ENCODE measurements at places on chromosomes 1 and 21.

DNA sequence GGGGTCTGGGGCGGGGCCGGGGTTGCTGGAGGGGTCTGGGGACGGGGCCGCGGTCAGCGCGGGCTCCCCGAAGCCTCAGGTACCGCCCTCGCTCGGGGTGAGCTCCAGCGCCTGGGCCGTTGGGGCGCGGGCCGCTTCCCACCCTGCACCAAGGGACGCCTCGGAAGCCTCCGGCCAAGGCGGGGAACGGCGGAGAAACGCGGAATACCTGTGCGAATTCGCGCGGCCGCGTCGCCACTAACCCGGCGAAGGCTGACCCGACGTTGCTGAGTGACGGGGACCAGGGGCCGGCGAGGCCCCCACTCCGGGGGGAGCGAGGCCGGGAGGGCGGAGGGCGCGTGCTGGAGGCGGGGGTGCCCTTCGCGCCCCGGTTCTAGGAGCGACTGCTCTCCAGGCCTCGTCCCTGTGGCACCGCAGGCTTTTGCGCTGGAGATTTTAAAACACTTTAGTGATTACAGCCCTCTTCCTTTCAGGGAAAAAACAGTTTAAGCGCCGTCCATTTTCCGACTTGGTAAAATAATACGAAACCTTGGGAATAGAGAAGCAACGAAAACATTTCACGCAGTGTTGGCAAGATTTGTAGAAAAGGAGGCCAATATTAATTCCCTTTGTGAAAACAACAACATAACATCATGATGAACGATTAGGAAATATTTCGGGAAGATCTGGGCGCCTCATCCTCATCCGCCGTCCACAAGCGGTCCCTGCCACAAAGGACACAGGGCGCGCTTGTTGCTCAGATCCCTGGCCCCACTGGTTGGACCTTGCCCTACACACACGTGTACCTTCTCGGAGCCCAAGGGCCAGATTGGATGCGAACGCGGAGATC, 971 bp upstream of the GNG4 start:
- peak; percentile 44 for DNase-seq

- DNase-seq, result no peak
These were observed 47.0 kb upstream of the PALMD start for GRCh38 chr1:99598738-99599411.

DNA sequence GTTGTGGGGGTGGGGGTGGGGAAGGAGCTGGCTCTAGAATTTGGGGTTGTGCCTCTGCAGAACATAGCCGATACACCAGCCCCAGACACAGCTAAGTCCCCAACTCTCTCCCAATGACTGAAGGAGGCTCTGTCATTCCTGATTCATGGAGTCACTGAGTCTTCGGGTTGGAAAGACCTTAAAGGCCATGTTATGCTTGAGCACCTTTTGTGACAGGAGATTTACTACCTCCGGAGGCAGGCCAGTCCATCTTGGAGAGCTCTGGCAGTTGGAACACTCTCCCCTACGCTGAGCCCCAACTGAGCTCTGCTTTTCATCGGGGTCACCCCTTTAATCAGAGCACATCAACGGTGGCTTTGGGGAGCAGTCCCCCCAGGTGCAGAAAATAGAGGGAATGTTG, 284.4 kb upstream of the GJB5 start:
- DNase-seq, result no peak

GRCh38 chr1:89198491-89199072, at the start of gene GBP4:
Gene GBP4, minus strand, starts transcription at chr1:89198942. Its CDS starts 108 bp downstream, at chr1:89198834.
- DNase-seq, result no peak

- DNase-seq, result no peak
These were observed 347.2 kb downstream of the DISC1 start for GRCh38 chr1:231973830-231974229.

- no peak for DNase-seq
These were observed 8.1 kb upstream of the F5 start for GRCh38 chr1:169594391-169594790.

DNA sequence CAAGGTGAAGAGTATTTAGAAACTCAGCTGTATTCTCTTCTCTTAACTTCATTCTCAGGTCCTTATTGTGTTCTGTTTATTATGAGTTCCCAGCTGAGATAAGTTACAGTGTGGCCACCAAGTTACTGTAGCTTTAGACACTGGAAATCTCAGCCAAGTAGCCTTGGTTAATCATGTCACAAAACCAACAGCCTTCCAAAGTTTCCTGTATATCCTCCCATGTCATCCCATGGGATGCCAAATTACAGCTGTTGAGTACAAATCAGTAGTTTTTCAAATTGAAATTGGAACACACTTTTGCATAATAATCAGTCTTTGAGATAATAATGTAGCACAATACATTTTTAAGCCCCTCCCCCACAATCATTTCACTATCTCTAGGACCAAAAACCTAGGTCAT, 10.7 kb downstream of the ADAMTS5 start:
- DNase-seq, result no peak

GRCh38 chr1:37797750-37798345, 4.2 kb downstream of the MANEAL start:
- no peak for DNase-seq

- no peak for DNase-seq
These were observed 423.0 kb upstream of the TMPRSS15 start for GRCh38 chr21:18826562-18826961.

- peak; percentile 46 for DNase-seq
These were observed 2.1 kb downstream of the SH3BGRL3 start for GRCh38 chr1:26281971-26282370.

DNA sequence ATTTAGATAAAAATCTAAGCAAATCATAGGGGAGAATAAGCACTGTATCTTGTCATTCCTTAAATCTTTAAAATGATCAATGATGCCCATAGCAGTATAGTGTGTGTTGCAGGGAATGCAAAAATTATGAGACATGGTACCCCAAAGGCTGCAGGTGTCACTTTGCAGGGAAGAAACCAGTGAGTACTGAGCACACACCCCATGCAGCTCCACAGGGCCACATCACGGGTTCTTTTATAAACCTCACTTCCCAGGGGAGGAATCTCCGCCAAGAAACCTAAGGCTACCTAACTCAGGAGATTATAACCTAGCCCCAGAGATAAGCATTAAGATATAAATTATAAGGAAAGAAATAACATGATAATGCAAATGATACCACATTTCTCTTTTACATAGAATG, 115.6 kb downstream of the APP start:
- no peak for DNase-seq

DNA sequence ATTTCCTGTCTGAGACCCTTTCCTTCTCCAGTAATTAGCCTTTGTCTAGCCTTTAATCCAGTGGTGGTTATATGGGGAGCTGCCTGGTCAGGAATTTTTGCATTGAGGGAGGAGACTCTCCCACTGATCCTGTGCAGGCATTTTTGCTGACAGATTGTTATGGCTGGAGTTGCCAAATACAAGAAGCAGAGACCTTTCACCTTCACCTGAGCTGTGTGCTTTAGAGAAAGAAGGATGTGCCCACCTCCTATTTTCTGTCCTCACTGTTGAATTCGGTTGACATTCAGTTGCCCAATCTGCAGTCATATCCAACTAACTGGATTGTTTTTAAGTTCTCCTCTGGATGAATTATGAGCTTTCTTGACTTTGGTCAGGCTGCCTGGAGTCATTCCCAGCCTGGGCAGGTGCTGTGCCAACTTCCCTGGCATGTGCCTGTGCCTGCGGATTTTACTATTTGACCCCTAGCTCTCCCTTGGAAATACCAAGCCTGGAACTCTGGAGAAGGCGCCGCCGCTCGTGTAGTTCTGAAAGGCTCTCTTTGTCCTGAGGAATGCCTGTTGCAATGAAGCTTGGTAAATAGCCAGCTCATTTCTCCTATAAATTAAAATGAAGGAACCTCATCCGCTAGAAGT, 143.9 kb downstream of the NOS1AP start:
- peak; percentile 81 for DNase-seq

DNA sequence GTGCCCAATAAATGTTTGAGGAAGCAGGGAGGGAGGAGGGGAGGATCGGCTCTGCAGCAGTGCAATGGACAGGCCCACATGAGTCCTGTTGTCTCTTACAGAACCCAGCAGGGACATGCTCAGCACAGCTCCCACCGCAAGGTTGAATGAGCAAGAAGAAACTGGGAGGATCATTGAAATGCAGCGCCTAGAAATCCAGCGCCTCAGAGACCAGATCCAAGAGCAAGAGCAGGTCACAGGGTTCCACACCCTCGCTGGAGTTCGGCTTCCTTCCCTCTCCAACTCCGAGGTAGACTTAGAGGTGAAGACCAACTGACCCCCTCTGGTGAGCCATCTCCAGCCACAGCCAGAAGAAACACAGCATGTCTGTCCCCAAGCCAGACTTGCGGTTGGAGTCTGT, 15.9 kb upstream of the TMEM125 start:
- DNase-seq, result no peak

DNA sequence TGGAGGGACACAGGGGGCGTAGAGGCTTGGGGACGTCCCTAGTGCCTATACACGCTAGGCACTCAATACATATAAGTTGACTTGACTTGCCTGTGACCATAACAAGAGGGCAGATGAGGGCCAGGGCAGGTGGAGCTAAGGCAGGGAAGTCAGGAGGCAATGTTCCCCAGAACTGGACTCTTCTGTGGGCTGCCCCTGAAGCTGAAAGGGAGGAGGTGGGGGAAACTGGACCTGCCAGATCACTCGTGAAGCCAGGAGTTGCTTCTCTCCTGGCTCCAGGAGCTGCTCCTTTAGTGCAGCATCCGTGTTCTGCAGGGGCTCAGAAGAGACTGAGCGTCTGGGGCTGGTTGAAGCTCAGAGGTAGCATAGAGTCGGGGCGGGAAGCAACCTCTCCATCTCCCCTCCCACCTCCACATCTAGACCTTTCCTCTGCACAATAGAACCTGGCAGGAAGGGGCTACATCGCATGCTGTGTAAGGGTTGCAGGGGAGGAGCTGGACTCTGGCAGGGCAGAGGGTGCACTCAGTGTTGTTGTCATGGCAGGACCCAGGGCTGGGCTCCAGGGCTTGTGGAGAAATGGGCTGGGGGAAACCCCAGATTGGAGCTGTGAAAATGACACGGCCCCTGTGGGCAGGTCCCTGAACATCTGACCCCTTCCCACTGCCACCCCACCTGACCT, 2.9 kb upstream of the SEMA4A start:
- no peak for DNase-seq

DNA sequence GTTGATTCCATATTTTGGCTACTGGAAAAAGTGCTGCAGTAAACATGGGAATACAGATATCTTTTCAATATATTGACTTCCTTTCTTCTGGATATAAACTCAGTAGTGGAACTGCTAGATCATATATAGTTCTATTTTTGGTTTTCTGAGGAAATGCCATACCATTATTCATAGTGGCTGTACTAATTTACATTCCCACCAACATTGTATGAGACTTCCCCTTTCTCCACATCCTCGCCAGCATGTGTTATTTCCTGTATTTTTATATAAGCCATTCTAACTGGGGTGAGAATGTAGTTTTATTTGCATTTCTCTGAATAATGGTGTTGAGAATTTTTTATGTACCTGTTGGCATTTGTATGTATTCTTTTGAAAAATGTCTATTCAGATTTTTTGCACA, 385.2 kb downstream of the NUF2 start:
- DNase-seq, result no peak

DNA sequence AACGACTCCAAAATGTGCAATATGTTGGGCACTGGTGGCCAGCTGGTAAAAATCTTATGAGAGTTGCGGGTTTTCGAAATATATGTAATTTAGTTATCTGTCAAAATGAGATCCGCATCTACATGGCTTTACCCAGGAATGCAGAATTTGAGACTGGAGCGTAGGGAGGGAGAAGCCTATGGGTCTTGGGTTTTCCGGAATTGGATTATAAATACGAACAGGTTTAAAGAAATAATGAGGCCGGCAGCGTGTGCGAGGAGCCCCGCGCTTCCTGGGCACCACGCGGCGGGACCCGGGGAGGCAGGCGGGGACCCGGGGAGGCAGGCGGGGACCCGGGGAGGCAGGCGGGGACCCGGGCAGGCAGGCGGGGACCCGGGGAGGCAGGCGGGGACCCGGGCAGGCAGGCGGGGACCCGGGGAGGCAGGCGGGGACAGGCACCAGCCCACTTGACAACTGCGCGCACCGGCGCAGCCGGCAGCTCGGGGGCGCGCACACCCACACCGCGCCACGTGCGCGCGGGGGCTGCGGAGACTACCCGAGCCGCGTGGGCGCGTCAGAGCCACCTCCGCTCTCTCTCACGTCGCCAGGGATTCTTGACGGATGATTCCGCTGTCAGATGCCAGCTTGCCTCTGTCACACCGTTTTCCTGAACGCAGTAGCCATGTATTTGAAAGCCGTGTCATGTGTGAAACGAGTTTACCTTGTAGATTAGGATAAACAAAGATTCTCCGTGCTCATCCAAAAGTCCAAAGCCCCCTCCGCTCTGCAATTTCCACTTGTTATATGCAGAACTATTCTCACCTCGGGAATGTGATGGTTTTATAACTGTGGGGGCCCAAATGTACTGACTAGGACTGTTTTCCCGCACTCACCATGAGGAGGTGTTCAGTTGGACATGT, 54.3 kb upstream of the HNRNPU start:
- DNase-seq, result peak; percentile 29

DNA sequence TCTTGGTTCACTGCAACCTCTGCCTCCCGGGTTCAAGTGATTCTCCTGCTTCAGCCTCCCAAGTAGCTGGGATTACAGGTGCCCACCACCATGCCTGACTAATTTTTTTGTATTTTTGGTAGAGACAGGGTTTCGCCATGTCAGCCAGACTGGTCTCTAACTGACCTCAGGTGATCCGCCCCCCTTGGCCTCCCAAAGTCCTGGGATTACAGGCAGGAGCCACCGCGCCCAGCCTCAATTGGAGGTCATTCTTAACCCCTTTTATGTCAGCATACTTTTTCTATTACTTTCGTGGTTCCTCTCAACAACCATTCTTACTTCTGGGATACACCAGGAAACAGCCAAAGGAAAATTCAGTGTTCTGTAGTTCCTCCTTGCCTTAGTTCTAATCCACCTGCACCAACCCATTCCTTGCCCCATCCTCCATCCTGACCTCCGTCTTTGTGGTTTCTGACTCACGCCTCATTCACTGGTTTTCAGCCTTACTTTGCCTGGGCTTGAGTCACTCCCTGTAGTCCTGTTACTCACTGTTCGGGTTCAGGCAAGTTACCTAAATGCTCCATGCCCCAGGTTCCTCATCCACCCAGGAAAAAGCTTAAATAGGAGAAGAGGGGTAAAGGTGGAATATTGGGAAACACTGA, 12.9 kb upstream of the BCL10 start:
- no peak for DNase-seq

DNA sequence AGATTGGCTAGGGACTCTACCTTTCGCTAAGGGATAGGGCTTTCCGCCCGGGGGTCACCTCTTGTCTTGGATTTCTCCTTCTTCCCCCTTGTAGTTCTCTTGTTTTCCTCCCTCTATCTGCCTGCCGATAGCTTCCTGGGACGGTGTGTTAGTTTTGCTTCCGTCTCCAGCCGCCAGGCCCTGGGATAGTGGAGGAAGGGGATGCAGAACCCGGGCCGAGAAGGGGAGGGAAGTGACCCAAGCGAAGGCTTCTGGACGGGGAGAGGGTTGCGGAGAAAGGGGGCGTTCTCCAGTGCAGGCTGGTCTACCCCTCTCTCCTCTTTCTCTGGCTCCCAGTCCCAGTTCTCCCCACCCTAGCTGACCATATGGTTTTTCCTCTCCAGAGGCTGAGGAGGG, 871 bp downstream of the TUFT1 start:
- peak; percentile 51 for DNase-seq

- DNase-seq, result peak; percentile 54
These were observed 14.4 kb downstream of the FHAD1 start for GRCh38 chr1:15261155-15262002.
